HT-29 (cell line): ENCODE measurements at places on chromosomes 6 and 20.

DNA sequence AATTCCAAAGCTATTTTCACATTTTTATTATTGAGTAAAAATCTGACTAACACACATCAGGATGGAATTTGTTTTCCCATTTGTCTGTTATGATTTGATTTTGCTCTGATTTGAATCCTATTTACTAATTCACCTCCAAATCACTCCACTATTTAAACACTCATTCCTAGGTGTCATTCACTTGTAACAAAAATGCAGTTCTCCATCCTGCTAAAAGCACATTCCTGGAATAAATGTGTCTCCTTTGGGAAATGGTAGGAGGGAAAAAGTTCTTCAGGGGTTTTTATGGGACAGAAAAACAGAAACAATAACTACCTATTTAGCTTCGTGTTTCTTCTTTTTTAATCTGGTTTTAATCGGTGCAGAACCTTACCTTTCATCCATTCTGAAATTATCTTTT is 494.1 kb upstream of the CITED2 start:
- DNase-seq = no peak

DNA sequence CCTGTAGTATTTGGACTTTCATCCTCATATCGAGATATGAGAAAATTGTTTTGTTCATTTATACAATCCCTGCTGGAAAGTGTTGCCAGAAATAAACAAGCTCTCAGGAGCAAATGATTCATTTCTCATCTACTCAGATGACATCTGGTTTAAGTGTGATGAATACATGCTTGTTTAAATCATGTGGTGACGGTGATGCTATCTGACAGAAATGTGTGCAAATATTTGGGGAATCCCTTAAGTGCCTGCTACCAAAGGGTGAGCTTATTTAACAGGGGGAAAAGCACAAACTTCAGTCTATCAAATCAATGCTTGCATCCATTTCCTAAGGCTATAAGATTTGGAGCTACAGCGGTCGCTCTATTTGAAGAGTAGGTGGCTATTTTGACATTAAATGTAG is 368.3 kb upstream of the SASH1 start:
- no peak for DNase-seq

- DNase-seq = no peak
Observed at GRCh38 chr6:26404546-26404945, 2.5 kb downstream of the BTN3A1 start.

- DNase-seq = no peak
Observed at GRCh38 chr6:123570813-123571684, 65.7 kb downstream of the TRDN start.

- no peak for DNase-seq
Observed at GRCh38 chr6:52666071-52666470, 4.8 kb upstream of the TMEM14A start.

DNA sequence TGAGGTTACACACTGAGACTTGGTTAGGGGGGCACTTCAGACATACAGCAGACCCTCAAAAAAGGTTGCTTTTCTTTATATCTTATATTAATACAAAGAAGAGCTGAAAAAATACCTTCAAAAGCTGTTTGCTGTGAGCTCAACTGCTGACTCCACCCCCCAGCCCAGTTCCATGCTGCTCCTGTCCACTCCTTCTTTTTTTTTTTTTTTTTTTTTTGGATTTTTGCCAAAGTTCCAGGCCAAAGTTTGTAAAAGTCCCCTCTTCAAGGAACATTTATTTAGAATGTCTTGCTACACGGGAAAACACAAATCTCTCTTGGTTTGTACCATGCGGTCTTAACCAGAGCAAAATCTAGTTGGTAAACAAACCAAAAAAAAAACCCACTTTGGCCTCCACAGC is 85.3 kb upstream of the AKAP12 start:
- peak; percentile 22 for DNase-seq

- DNase-seq = no peak
Observed at GRCh38 chr6:44646355-44646754, 258.8 kb downstream of the CDC5L start.

DNA sequence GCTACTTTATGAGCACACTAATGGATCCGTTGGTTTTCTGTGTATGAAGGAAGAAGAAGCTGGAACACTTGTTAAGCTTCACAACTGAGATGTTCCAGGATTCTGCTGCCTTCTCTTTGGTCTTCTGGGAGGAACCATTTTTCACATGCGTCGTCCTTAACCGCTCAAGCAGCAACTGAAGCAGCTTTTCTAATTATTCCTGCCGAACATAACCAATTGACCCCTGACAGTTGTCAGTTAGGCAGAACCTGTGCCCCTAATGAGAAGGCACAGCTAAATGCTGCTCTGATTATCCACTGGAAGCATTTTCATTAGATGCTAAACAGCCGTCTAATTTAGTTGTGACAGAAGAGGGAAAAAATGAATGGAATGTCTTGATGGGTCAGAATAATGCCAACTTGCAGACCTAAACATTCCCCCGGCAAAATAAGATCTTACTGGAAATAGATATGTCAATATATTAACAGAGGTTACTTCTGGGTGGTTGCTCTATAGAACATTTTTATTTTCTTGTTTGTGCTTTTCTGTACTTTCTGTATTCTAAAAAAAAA is 85.0 kb upstream of the SMLR1 start:
- no peak for DNase-seq

DNA sequence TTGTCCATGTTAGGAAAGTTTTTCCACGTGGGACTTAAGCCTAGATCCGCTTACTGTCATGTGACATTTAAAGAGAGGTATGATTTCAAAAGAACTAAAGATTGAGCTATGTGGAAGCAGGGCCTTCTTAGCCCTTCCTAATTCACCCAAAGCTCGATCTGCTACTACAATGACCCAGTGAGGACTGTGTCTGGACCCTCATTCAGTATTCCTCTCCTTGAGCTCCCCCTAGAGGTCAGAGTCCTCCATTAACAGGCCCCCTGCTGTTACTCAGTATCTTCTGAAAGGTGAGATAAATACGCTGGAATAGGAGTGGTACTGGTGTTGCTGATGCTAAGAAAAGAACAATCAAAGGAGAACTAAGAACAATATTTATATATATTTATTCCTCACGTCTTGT is 414.0 kb downstream of the GJA1 start:
- peak; percentile 82 for DNase-seq

DNA sequence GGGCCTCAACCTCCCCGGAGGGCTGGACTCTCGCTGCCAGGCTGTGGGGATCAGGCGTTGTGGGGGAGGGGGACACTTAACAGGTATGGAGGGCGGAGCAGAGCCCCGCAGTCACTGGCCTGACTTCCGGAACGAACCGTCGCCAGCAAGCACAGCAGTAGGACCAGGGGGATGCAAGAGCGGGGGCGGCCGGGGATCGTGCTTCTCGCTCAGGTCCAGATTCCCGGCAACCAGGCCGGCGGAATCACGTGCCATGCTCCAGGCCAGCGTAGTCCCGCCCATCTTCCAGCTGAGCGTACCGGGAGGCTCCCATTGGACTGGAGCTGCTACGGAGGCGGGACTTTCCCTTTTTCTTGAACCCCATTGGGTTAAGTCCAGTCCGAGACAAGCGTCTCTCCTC is 10.0 kb upstream of the POU5F1 start:
- DNase-seq = no peak

DNA sequence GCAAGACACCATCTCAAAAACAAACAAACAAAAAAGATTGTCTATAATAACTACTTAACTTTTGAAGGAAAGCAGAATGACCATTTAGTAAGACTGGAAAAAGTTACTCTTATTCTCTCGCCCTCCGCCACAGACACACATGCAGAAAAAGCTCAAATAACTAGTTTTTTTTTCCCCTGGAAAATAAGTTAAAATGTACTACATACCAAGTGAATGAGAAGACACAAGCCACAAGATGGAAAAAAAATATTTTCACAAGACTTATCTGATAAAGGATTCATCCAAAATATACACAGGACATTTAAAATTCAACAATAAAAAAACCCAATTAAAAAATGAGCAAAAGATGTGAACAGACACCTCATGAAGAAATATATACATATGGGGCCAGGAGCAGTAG is 31.9 kb downstream of the NUDT3 start:
- no peak for DNase-seq
